Central memory CD4-positive, alpha-beta T cell (primary cell): ENCODE measurements at places on chromosomes 13 and 19.

DNA sequence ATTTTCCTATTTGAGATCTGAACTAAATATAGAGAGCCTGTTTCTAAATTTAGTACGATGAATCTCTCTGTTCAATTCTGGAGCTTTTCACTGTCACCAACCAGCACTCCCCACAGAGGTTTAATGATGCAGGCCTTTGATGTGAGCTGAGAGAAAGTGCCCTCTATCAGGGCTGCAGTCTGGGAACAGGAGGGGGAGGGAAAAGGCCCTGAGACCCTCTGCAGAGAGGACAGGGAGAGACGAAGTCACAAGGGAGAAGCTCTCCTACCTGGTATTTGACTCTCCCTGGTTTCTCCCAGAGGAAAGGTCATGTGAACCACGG lies 206.8 kb upstream of the SOX1 start:
- DNase-seq = no peak

DNA sequence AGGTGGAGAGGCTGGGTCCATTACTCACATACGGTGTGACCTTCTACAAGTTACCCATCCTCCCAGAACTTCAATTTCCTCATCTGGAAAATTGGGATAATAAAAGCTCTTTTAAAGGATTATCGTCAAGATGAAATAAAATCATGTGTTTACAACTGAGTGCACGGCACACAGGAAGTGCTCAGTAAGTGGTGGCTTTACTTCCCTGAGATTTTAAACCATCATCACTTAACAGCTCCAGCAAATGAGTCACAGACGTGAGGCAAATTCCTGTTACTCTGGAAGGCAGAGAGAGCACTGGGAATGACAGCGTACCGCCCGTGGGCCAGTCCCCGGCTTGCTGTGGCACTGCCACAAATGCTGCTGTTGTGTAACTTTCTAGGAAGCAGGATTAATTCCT lies 64.1 kb downstream of the MRPL57 start:
- no peak for DNase-seq

- DNase-seq = no peak
Measured at GRCh38 chr19:18282021-18282787, 782 bp upstream of the JUND start.

DNA sequence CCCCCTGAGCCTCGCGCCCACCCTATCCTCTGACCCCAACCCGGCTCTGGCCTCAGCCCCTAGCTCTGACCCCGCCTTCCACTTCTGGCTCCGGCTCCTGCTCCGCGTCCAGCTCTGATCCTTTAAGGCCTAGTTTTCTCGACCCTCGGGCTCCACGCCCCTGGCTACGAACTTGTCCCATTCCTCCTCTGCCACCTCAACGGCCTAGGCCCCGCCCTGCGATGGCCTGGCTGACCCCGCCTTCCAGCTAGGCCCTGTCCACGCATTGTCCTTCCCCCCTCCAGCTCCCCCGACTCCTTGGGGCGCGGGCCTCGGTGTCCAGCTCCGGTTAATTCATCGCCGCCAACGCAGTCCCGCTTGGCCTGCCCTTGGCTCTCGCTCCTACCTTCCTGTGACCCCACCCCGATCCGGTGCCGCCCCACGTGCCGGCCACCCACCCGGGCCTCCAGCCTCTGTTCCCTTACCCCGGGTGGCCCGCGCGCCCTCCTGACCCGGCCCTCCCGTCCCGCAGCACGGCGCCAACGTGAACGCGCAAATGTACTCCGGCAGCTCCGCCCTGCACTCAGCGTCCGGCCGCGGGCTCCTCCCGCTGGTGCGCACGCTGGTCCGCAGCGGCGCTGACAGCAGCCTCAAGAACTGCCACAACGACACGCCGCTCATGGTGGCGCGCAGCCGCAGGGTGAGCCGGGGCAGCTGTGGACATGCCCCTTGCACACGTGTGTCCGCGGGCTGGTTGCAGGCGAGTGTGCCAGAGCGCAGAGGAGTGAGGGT lies 9.4 kb downstream of the BCL3 start:
- DNase-seq = no peak

DNA sequence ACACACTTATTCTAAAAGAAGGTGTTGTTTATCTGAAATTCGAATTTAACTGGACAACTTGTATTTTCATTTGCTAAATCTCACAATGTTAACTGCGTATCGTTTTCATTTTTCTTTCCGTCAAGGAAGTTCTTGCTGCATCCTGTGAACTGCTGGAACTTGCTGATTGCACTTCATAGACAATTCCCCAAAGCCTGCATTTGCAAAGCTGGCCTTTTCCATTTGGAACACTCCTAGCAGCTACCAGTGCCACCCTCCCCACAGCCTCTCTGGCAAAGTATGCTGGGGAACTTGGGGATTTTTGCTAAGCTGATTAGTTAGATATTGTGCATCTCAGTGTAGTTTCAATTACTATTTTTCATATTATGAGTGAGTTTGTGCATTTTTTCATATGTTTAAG lies 20.4 kb upstream of the ARGLU1 start:
- no peak for DNase-seq

- no peak for DNase-seq
Measured at GRCh38 chr19:7685546-7686445, 5.2 kb downstream of the TRAPPC5 start.

- no peak for DNase-seq
Measured at GRCh38 chr13:71513411-71514033, 353.5 kb downstream of the DACH1 start.

DNA sequence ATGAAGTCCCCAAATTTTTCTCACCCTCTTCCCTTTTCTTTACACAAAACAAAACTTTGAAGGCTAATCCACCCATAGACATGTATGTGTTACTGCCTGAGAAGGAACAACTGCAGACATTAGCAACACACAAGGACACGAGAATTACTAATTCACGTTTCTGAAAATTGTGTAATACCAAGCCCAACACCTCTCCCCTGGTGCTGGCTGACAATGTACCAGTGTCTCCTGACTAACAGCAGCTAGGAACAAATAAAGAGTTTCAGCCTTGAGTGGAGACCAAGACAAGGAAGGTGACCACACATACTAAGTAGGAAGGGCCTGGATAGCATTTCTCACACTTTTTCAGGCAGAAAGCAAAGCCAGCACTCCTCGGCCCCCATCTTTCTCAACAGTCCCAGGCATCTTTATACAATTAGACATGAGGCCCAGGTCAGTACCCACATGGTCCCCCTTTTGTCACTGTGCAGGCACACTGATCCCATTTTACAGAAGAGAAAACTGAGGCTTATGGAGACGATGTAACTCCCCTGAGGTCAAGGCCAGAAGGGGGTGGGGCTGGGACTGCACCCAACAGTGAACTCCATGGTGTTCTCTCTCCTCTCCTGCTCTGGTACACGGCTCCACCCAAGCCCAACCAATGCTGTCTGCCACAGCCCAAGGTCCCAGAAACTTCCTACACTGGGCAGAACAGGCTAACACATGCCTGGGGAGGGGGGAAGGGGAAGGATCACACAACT lies 8.7 kb downstream of the BRD4 start:
- DNase-seq = no peak

DNA sequence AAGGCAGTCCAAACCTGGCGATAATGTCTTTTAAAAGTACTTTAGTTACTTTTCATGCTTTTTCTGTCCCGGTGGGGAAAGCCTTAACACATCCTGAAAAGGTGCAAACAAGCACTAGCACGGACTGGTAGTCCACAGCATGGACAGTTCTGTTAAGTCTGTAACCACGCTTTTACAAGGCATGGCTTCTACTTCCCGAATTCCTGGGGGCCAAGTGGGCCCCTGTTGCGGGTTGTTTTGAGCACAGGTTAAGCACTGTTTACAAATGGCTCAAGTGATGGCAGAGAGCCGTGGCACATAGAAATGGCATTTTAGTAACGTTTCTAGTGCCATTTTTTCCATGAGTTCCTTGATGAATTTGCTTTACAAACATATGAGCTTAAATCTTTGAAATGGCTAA lies 37.6 kb downstream of the ZNF493 start:
- DNase-seq = no peak

GRCh38 chr13:32589471-32589870 lies 3.2 kb downstream of the PDS5B start:
- no peak for DNase-seq

- no peak for DNase-seq
Measured at GRCh38 chr13:22053053-22053452, 382.2 kb downstream of the FGF9 start.

DNA sequence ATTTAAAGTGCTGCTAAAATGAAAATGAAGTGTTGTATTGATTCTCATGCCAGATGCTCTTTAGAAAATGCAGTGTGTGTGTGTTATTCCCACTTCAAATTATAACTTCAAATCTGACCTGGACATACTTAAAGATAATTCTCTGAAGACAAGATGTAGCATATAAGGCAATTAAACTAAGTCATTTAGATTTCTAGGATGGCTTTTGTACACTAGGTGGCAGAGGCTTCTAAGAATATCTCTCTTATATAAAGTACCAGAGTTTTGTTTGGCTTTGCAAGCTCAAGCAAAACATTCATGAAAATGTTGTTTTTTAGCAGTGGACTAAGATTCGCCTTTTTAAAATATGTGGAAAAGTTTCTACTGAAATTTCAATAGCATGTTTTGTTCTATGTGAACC lies 407.2 kb downstream of the GPC5 start:
- DNase-seq = no peak

DNA sequence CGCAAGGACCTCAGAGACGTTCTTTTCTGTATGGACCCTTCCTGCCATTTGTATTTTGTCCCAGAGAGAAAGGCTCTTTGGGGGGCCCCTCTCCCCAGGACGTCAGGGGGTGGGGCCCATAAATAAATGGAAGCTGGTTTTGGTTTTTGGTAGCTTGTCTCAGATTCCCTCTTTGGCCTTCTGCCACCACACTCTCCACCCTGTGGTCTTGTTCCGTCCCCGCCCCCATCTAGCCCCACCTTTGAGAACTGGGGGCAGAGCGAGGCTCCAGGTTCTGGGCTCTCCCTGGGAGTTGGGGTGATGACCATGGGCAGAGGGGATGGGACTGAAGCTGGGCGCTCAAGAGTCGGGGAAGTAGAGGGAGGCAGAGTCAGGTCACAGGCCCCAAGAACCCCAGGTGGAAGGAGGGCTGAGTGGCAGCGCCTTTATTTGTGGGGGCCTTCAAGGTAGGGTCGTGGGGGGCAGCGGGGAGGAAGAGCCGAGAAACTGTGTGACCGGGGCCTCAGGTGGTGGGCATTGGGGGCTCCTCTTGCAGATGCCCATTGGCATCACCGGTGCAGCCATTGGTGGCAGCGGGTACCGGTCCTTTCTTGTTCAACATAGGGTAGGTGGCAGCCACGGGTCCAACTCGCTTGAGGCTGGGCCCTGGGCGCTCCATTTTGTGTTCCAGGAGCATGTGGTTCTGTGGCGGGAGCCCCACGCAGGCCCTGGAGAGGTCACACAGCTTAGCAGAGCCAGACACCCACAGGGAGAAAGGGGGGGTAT lies 3.3 kb downstream of the ISYNA1 start:
- no peak for DNase-seq

DNA sequence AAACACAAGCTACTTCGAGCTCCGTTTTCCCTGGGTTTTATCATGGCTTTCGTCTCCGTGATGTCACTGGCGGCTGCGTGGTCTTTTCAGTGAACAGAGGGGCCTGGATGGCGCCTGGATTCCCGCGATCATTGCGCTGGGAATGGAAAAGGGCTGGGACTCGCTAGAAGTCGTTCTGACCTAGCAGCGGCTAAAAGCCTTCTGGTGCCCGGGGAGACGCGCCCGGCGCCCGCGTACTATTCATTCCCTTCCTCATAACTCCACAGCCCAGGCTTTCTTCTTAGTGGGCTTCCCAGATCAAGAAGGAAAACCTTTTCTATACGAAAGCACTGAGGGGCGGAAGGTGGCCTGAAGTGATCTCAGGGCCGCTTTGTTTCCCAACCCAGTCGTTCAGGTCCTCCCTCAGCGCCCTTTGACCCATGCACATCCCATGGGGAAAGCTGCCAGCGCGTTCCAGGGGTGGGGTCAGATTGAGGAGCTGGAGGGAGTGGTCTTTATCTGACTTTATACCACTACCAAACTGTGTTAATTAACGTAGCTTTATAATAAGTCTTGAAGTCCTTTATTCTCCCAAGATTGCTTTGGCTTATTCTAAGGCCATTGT lies 96.6 kb downstream of the ELF1 start:
- no peak for DNase-seq

DNA sequence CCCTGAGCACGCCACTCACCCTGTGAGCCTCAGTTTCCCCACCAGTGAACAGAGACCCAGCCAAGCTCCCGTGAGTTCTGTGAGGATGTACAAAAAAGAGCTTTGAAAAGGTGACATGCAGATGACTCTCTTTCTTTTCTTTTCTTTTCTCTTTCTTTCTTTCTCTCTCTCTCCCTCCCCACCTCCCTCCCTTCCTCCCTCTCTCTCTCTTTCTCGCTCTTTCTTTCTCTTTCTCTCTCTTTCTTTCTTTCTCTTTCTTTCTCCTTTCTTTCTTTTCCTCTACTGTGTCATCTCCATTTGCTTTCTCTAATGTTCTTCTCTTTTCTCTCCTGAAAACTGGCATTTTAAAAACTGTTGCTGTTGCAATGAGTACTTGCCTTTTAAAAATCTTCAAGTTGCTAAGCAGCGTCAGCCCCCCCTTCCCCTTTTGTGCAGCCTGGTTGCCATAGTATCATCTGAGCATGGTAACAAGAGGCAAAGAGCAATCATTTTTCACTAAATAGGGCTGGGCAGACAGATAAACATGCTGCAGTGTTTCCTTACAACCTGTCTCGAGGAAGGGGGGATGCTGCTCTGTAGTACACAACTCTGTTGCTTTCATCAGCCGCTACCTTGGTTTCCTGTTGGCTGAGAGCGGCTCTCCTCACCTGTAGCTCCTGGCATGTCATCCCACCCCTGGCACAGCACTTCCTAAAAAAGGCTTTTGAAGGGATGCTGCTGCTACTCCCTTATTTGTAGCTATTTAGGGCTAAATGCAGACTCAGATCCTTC lies 108.7 kb upstream of the MBNL2 start:
- no peak for DNase-seq

DNA sequence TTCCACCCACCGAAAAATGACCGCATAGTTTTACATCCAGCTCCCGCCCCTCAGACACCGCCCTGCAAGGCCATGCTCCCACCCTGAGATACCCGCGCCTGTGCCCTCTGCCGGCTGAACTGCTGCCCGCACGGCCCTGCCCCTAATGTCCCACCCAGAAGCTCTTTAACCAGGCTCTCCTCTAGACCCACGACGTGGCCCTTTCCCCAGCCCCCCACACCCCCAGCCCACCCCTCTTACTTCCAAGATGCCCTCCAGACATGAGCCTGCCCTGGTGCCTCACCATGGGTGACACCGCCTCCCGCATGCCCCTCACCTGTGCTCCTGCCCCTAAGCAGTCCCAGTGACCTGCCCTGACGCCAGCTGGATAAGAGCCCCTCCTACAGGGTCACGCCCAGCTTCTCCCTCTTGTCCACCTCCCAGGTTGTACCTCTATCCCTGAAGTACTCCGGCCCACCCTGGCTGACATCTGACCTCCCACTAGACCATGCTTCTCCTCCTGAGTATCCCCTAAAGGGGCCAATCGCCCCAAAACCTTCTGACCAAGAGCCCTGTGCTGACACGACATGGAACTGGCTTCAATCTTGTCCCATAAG lies 51.2 kb downstream of the COLGALT1 start:
- no peak for DNase-seq

DNA sequence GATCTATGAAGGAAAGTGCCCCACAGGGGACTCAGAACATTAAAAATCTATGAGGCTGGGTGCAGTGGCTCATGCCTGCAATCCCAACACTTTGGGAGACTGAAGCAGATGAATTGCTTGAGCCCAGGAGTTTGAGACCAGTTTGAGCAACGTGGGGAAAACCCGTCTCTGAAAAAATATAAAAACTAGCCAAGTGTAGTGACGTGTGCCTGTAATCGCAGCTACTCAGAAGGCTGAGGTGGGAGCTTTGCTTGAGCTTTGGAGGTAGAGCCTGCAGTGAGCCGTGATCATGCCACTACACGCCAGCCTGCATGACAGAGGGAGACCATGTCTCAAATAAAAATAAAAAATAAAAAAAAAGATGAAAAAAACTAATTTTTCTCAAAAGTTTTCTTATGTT lies 1070.6 kb downstream of the PCDH9 start:
- DNase-seq = no peak

- DNase-seq = no peak
Measured at GRCh38 chr13:113267642-113268405, 29.2 kb upstream of the LAMP1 start.
